Activated gamma-delta T cell treated with Interleukin-2 at 50 U/mL for 16 hours (primary cell): ENCODE measurements at places on chromosomes 4 and X.

GRCh38 chrX:73922856-73923455 is 360.0 kb downstream of the CHIC1 start:
- DNase-seq, result no peak

- no peak for DNase-seq
Measured at GRCh38 chr4:6526156-6526555, 48.8 kb upstream of the MAN2B2 start.

- no peak for DNase-seq
Measured at GRCh38 chr4:180788729-180789128, 1454.5 kb upstream of the TENM3 start.

- no peak for DNase-seq
Measured at GRCh38 chr4:126071346-126072333, 756.9 kb downstream of the FAT4 start.

GRCh38 chrX:41705042-41705441 is 16.3 kb downstream of the GPR34 start:
- DNase-seq, result no peak

DNA sequence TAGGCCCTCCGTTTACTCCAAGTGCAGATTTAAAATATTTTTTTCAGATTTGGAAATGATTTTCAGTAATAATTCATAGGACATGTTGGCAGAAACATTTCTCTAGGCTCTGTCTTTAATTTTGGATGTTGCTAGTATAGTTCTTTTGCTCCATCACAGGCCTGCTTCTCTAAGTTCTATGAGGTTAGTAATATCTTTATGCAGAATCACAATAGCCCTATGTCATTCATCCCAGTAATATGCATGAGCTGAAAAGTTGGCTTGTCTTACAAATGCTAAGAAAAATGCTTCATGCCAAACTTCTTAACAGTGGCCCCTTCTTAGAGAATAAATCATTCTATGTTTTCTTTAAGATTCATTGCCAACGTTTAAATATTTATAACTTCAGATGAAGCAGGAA is 148.3 kb upstream of the TLL1 start:
- no peak for DNase-seq

GRCh38 chr4:144663834-144664475 is 18.0 kb downstream of the HHIP start:
- DNase-seq, result no peak

DNA sequence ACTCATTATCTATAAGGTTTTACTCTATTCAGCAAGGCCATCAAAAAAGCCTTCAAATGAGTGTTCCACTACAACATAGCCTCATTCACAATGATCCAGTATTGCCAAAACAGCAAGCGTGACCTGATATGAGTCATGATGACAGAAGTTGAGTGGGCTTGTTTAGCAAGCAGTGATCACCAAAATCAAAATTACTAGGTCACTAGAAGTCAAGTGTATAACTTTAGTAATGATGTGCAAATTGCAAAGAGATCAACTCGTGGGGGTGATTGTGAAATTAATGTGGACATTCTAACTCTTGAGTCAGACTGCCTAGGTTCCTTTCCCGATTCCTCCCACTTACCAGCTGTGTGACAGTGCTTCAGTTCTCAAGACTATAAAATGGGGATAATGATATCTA is 124.5 kb downstream of the CHM start:
- DNase-seq, result no peak

DNA sequence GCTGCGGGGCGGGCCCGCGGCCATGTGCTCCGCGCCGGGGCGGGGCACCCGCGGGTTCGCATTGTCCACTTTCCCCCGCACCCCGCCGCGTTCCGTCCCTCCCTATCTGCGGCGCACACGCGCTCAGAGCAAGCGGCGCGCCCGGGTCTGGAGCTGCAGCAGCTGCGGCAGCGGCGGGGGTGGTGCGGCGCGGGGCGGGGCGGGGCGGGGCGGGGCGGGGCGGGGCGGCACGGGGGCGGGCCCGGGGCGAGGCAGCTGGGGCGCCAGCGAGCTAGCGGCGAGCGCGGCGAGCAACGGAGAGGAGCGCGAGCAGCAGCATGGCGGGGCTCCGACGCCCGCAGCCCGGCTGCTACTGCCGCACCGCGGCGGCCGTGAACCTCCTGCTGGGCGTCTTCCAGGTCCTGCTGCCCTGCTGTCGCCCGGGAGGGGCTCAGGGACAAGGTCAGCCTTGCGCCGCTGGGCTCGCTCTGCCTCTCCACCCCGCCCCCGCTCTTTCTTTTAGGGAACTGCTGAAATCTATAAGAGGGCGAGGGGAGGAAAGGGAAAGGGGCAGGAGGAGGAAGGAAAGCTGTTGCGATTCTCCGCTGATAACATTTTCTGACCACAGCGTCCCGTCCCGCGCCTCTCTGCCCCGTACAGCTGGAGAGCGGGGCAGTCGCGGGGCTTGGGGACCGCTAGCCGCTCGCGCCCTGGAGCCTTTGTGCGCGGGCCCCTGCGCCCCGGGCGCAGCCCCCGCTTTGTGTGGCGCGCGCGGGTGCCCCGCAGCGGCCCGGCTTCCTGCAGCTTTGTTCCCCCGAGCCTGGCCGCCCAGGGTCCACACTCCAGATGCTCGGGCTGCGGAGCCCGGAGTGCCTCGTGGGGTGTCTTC is at the start of gene TMEM131L:
Gene TMEM131L (plus strand): TSS at position 280 of the 868 bp plus-strand sequence. CDS start 38 bp downstream, at position 318.
- DNase-seq, result peak; percentile 51

- no peak for DNase-seq
Measured at GRCh38 chr4:108849611-108850168, 86.8 kb upstream of the ETNPPL start.

- peak; percentile 31 for DNase-seq
Measured at GRCh38 chr4:101596781-101597552, 193.6 kb upstream of the BANK1 start.

DNA sequence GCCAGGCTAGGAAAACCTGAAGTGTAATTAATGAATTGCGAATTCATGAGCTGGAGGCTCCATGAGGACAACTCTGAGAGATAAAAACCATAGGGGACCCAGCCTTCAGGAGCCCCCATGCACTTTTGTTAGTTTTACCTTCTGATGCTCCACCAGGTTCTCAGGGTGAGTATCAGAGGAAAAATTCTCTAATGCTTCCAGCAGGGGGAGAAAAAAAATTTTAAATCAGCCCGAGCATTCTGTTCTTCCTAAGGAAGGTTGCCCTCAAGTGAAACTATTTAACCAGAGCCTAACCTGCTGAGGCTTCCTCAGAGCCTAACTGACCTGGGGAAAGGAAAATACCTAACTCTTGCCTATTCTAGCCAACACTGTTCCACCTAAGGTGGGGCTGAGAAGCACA is 552.6 kb downstream of the PPARGC1A start:
- DNase-seq, result no peak

DNA sequence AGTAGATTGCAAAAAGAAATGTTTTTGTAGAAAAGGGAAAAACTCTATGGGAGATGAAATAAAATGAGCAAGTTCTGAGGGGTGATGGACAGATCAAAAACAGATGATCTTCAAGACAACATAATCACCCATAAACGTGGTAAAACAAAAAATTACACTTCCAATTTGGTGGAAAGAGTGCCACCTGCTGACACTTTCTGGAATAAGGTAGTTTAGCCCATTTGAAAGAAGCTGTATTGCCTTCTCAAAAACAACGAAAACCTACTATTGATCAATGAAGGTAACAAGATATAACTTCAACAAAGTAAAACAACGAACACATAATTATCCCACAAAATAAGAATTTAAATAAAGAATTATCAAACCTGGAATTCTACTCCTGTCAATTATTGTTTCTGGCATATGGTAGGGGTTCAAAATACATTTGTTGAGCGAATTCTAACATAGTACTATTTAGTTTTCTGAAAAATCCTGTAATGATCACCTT is 2.5 kb downstream of the COQ2 start:
- peak; percentile 56 for DNase-seq

DNA sequence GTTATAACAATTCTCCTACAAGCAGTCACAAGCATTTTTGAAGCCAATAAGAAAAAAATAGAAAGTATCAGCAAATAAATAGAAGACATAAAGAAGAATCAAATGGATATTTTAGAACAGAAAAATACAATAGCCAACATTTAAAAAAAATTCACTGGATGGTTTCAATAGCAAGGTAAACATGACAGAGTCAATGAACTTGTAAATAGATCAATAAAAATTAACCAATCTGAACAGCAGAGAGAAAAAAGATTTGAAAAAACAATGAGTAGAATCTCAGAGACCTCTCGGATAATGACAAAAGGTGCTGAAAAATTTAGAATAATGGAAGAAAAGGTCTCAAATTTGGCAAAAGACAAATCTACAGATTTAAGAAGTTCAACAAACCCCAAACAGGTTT is 33.3 kb upstream of the RAB33B start:
- DNase-seq, result no peak

DNA sequence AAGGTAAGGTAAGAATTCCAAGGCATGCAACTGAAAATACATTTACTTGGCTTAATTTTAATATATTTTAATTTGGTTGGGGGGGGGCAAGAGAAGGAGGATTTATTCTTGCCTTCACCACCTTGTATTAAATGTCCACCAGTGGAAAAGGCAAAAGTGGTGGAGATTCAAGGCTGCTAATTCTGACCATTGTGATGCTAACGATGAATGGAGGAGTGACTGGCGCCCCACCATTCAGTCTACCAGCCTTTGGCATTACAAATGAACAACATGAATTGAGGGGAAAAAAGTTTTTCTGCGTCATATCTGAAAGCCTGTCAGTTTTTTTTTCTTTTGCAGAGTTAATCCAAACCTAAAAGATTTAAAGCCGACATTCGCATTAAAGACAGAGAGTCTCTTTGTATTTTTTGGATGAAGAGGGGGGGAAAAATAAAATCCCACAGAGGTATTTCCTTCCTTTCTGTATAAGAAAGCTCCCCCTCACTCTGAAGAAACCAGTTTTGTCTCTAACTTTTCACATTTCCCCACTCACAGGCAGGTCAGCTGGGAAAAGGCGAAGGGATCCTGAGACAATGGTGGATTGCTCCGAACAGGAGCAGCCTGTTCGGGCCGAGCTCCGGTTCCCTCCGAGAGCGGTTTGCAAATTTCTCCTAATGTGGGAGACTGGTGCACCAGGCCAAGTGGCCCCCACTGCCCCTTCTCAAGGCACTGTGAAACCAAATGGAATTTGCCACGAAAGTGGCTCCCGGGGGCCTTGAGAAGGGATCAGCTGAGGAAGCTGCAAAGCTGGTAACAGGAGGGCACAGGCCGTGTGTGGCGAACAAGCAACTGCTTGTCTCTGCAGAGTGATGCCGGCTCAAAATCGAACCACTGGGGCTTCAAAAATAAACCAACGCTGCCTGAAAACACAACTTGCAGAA is 28.1 kb downstream of the SHISA3 start:
- no peak for DNase-seq

DNA sequence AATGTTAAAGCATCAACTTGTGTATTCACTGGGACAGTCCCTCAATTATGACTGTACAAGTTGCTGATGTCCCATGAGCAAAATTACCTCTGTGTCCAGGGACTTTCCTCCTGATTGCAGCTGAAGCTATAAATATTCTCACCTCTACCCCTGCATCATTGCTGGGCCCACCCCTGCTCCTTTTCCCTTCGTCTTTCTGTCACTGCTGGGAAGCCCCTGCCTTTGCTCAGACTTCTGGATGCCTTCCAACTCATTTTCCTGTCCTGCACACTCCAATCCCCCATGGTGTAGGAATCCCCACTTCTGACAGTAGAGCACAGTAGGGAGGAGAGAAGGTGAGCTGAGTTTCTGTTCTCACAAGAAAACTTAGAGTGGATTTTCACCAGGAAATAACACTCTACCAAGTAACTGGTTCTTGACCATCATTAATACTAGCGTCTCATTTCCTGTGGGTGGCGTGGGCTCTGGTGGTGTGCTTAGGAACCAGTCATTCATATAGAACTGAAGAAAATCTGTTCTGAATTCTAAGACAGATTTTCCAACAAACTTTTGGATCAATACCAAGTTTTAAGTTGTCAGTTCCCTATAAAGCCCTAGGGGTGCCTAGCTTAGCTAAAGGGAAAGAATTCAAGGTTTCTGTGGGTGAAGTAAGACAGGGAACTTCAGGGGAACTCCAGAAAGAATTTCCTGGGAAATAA is 136.2 kb upstream of the MED14 start:
- no peak for DNase-seq

DNA sequence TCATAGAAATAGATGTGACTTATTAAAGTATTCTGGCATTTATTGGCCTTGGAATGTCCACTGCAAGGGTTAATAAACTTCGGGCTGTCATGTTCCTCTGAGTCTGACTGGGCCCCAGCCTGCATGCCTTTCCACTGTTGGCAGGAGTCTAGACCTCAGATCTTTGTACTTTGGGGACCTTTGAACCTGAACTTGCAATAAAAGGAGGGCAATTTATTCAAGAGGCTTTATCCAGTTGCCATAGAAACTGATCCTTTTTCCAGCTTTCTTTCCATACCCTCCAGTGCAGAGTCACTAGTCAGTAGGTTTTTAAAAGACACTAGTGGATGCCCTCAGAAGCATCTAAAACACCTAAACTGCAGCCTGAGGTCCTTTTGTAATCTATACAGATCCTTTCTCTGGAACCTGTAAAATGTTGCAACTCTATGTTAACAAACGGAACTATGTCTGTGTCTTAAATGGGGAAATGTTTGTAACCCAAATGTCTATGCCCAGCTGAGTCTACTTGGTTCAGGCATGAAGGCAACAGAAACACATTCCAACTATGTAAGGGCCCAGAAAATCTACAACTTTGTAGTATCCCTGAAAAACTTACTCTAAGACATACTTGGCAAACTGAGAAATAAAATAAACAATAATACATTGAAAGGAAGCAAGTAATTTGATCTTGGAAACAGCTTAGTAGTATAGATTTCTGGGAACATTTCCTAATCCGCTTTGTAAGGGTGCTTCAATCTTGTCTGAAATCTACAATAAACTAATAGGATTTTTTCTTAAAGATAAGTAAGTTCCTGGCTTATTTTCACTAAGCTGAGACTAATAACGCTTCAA is 41.5 kb downstream of the SOWAHB start:
- no peak for DNase-seq

DNA sequence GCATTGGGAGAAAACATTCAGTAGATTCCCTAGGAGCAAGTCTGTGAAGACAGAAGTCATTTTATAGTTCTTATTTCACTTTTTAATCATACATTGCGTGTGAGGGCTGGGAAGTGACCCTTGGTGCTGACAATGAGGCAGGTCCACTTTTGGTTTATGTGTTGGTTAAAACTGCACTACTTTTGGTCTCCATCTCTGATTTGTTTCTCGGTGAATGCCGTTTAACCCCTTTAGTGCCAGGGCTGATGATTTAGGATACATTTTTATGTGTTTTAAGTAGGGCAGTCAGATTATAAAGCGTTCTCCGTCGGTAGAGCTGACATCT is 110.4 kb downstream of the AFF1 start:
- no peak for DNase-seq
